GM19239 (cell line): ENCODE measurements at places on chromosomes 13 and 19.

- no peak for DNase-seq
These were observed 709 bp downstream of the DPP9 start for GRCh38 chr19:4722671-4723594.

GRCh38 chr19:8423817-8424223, 10.7 kb downstream of the MARCHF2 start:
- DNase-seq: no peak

- DNase-seq: no peak
These were observed 106.8 kb upstream of the SPRY2 start for GRCh38 chr13:80447747-80448146.

GRCh38 chr13:81714513-81714912, 1373.6 kb upstream of the SPRY2 start:
- no peak for DNase-seq

- DNase-seq: no peak
These were observed 189.2 kb downstream of the URI1 start for GRCh38 chr19:30131246-30131645.

DNA sequence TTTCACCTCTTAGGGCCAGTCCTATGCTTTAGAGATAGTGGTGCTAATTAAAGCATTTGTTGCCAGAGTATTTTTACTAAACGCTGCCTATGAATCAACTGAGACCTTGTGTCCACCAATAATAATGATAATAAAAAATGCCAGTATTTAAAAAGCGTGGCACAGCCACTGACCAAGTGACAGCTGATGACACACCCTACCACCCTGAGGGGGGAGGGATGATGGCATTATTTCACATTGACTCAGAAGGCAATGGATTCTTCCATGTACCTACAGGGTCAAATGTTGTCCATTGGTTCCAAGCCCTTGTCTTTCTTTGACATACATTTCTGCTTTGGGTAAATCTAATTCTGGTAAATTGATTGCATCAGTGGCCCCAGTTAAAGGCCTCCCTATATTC, 384.4 kb downstream of the DLEU7 start:
- DNase-seq: no peak

- no peak for DNase-seq
These were observed 12.1 kb downstream of the SOX1 start for GRCh38 chr13:112078879-112079531.

- DNase-seq: no peak
These were observed 5.3 kb upstream of the KLK12 start for GRCh38 chr19:51040151-51040550.

DNA sequence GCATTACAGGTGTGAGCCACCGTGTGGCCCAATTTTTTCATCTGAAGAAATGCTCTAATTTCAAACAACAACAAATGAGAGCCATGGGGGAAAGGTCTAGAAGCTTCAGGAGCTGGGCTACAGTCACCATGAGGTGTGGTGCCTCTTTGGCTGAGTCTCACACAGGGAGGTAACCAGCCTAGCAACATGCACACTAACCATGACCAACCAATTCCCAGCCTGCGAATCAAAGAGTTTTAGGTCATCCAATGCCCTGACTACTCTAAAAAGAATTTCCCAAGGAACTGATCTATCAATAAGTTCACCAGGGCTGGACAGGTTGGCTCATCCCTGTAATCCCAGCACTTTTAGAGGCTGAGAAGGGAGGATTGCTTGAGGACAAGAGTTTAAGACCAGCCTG, 29.9 kb downstream of the PBX4 start:
- DNase-seq: no peak

- no peak for DNase-seq
These were observed 139.4 kb downstream of the LHFPL6 start for GRCh38 chr13:39463611-39464010.

GRCh38 chr13:114285166-114285808, 3.9 kb downstream of the UPF3A start:
- DNase-seq: no peak

DNA sequence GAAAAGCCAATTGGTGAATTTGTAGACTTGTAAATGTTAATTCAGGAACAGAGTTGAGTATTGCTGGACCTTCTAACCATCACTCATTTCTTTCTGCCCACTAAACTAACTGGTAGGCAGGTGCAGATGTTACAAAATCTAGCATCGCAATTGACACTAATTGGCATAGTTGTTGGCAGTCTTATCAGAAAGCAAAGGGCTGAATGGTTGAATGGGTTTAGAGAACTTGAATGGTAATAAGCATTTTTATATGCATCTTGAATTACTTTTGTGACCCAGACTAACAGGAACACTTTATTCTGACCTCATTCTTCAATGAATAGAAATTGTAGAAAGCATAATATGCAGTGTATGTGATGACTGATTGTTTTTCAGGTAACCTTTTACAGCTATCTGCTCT, 189.1 kb downstream of the GGACT start:
- DNase-seq: no peak
